Germinal center (tissue), 1 donor: ENCODE measurements at places on chromosomes 12 and 14.

DNA sequence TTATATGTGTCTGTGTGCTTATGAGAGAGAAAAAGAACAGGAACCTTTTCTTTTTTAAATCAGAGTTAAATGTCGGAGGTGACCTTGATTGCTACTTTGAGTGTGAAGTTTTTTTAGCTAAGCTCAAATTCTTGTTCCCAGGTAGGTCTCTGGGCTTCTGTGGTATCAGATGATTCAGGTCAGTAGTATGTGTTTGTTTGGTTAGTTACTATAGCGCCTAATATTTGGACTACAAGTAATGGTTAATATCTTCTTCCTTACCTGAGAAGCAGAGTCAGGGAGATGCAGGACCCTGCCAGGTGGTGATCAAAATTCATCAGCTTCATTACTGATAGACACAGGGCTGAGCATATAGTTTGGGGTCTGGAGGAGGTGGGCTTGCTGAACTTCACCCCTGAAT is 30.8 kb downstream of the ADCK1 start:
- DNase-seq, result no peak

DNA sequence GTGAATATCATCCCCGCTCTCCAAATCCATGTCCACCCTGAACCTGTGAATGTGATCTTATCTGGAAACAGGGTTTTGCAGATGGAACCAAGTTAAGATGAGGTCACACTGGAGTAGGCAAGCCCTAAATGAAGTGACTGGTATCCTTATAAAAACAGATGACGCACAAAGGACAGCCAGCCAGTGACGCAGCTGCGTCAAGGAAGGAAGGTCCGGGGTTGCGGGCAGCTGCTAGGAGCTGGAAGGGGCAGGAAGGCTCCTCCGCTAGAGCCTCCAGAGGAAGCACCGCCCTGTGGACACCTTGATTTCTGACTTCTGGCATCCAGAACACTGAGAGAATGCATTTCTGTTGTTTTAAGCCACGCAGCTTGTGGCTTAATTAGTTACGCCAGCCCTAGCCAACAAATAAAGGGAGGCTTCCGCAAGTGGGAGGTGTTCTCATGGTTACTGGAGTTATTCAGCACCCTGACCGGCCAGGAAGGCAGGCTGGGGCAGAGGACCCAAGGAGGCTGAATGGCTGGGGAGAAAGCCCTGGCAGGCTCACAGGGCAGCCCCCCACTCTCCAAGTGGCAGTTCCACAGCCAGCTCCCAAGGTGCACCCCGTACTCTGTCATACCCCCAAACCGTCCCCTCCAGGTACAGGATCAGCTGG is 127.6 kb upstream of the NCOR2 start:
- DNase-seq, result no peak

DNA sequence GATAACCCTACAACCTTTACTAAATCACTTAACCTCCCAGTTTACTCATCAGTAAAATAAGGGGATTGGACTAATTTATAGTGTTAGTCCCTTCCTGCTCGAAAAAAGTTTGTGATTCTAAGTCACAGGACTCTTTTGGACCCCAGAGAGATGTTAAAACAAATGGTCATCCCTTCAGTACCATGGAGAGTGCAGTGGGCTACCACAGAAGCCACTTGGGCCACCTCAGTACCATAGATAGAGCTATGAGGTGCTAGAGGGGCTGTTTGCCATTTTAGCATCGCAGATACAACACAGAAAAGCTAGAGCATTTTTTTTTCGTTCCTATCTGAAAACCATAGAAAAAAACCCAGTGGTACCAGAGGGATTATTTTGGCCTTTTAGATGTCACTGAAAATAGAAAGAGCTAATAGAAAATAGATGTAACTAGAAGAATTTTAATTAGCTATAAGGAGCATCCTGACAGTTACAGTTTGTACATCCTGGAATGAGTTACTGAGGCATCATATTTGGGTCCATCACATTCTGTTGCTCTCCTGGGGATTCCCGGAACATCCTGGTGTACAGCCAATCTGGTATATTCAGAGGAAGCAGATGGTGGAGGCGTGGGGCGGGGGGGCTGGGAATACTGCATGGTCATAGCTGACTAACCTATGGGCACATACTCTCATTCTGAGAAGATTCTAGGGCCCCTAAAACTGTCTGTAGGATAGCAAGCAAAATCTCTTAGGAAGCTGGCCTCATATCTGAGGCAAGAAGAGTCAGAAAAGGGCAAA is 2.8 kb downstream of the ZNF219 start:
- DNase-seq, result no peak

GRCh38 chr12:122880668-122881067 is 15.3 kb downstream of the VPS37B start:
- no peak for DNase-seq

- DNase-seq, result no peak
Measured at GRCh38 chr12:119326341-119326740, 8.2 kb upstream of the CCDC60 start.

- DNase-seq, result no peak
Measured at GRCh38 chr14:63761351-63762117, 33.7 kb upstream of the SGPP1 start.

DNA sequence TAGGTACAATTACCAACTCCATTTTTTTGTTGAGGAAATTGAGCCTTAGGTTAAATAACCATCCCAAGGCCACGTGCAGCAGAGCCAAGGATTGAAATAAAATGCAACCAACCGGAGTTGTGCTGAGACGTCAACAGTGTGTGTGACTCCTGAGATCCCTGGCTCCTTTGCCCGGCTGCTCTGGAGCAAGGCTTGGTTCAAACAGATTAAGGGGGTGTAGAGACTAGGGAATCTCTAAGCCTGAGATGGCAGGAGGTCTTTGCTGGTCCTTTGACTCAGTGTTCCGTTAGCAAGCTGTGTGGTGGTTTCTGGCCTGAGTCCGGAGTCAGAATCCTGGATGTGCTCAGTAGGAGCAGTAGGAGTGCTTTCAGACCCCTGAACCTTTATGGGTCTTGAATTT is 1.4 kb upstream of the SLC8A3 start:
- no peak for DNase-seq

DNA sequence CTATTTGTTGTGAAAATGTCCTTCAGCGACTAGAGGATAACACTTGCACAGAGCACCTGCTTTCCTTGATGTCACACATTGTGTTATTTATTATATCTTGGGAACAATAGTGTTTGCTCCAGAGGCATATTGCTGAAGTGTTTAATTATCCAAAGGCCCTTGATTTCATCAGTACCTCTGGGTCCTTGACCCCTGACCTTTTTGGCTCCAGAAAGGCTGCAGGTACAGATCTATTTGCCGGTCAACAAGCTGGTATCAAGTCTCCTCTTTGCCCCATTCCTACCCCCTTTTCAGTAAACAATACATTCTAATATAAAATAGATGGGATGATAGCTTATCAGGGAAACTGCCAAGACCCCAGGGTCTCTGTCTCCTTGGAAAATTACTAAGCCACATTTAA is 206.8 kb downstream of the DACT1 start:
- no peak for DNase-seq

GRCh38 chr12:5511256-5511643 is 79.3 kb downstream of the NTF3 start:
- DNase-seq, result no peak

- peak; percentile 85 for DNase-seq
Measured at GRCh38 chr14:105065280-105066228, at the start of gene GPR132. Gene GPR132, minus strand, starts transcription at chr14:105065430. Its CDS starts 10,010 bp downstream, at chr14:105055420.

- no peak for DNase-seq
Measured at GRCh38 chr12:53096089-53096741, 1.3 kb upstream of the IGFBP6 start.

- no peak for DNase-seq
Measured at GRCh38 chr12:70288817-70289216, 45.6 kb downstream of the CNOT2 start.

DNA sequence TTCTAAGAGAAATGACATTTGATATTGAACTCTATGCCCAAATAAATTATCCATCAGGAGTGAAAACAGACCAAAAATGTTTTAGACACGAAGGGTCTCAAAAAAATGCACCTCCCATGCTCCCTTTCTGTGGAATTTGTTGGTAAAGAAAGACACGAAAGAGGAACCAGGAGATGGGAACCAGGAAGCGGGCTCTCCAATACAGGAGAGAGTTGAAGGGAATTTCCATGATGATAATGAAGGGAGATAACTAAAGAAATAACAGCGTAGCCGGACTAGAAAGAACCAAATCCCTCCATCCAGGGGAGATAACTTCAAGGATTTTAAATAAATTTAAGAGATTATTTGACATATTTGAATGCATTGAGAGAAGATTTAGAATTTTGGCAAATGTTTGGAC is 183.0 kb downstream of the DUSP6 start:
- no peak for DNase-seq

DNA sequence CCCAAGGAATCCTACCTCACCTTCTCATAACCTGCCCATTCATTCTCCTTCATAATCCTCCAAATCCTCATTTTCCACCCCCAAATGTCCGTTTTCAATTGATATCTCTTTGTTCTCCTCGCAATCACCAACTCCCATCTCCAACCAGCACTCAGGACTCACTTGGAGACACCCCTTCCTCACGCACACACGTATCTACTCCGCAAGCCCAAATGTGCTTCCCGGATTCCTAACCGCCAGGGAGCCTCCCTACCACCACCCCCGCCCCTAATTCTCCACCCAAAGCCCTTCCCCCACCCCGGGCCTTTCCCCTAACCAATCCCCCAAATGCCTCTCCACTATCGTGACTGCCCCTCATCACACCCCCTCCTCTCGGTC is 304 bp downstream of the KCTD10 start:
- no peak for DNase-seq

- no peak for DNase-seq
Measured at GRCh38 chr14:61927520-61927919, 165.3 kb downstream of the SNAPC1 start.

DNA sequence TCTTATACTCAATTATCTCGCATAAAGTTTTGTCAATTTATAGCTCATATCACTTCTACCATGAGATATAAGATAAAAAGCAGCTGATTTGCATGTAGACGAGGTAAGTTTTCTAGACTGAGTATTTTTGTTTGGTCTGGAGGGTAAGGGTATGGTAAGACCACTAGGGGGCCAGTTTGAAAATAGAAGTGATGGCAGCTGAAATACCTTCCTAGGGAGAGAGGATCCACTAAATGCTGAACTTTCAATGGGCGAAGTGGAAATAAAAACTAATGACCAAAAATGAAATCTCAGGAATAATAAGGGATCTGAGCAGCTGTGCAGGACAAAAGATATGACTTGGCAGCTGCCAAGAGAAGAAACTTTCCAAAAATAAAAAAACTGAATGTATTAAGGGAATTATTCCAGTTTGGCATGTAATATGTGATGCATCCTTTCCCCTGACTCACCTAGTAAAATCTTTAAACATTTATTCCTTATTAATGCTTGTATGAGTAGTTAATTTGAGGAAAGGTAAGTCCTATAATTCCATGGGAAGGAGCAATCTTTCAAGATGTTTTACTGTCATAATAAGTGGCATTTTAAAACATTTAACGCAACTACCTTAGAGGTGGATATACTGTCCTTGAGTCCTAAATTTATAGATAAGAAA is 754.5 kb downstream of the C12orf50 start:
- no peak for DNase-seq

GRCh38 chr12:47819138-47819895 is 386 bp downstream of the HDAC7 start:
- no peak for DNase-seq

GRCh38 chr14:87076922-87077321 is 916.1 kb downstream of the GALC start:
- no peak for DNase-seq

DNA sequence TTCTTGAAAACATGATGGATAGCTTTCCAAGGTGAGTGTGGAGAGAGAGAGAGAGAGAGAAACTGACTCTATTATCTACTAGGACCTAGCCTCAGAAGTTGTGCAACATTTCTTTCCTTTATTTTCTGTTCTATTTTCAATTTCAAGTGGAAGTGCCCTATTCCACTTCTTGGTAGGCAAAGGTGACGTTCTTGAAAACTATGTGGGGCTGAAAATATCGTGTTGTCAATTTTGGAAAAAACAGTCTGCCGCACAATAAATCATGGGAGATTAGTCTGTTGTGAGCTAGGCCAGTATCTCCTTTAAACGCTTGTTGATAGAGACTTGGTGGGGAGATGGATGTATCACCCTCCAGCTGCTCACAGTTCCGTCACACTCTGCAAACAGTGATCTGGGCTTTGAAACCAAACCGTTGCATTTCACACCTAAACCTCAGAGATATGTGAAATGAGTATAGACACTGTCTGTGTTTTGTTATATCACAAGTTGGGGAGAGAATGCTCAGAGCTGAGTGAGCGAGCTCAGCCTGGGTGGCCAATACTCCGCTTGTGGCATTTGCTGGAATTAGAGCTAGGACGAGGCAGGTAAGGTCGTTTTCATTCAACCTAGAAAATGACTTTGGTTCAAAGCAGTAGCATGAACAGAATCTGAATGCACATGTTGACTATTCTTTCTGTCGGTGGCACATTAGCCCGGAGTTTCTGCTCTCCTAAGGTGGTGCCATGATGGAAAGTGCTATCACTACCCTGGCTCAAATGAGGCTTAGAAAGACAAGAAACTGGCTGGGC is 75.1 kb upstream of the ST8SIA1 start:
- no peak for DNase-seq

- DNase-seq, result no peak
Measured at GRCh38 chr12:108594-108993, 42.0 kb downstream of the IQSEC3 start.

DNA sequence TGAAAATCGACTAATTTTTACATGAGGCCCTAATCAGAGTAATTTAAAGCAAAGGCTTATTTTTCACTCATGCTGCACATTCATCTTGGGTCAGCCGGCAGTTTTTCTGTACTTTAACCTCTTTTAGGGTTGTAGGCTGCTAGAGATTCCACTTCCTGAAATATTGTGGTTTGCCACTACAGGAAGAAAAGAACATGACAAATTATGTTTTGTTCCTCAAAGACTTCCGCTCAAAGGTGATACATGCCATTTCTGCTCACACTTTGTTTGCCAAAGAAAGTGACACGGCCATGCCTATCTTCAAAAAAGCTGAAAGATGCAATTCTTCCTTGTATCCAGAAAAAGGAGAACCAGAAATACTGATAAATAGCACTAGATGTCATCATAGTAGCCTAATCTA is 183.4 kb upstream of the PPFIA2 start:
- DNase-seq, result no peak

- no peak for DNase-seq
Measured at GRCh38 chr14:104773505-104774452, 20.8 kb downstream of the SIVA1 start.

- no peak for DNase-seq
Measured at GRCh38 chr12:125467363-125467762, 402.1 kb downstream of the AACS start.

- DNase-seq, result no peak
Measured at GRCh38 chr12:11886339-11886738, 184.4 kb upstream of the BCL2L14 start.

DNA sequence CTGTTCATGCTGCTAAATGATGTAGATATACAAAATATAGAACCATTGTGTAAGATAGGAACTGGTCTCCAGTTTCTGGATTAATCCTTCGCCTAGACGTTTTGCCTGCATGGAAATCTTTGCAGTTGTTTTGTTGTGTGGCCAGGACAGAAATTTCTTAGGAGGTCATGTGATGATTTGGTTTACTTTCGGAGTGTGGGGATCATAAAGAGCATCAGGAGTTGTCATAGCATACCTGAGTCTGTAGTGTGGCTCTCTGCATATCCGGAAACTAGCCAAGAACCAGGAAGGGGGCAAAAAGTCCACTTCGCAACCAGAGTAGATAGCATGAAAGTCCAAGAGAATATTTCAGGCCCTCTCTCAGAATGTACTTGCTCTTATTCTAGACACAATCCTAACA is 3.1 kb downstream of the SAMD4A start:
- DNase-seq, result no peak

- DNase-seq, result no peak
Measured at GRCh38 chr12:27762757-27763156, 17.3 kb upstream of the KLHL42 start.

- DNase-seq, result no peak
Measured at GRCh38 chr12:104490850-104491249, 34.1 kb downstream of the CHST11 start.

GRCh38 chr14:103088921-103089320 is 4.9 kb downstream of the LBHD2 start:
- DNase-seq, result no peak
